ENCODE measurements at places on chromosomes 3 and 15. TPM values are rescaled to one million over a fixed set of nuclear protein-coding genes. Genes with fewer than 3 reads are reported as not detected.

- DNase-seq = no peak
Measured at GRCh38 chr15:68734881-68735280, 85.8 kb downstream of the ANP32A start.

DNA sequence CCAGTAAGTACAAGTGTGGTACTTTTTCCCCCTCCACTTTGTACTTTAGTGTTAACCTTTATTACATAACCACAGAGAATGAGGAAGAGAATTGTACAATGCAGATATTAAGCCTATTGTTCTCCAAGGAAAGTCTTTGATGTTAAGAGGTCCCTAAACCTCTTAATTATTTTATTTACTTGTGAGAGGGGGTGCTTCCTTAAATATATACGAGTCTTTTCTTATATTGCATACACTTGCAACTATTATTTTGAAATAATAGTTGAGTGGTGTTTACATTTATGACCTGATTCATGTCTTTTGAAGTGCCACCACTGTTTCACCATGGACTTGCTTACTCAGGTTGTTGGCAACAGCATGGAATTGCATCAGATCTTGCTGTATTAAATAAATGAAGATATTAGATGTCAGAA, 10.1 kb downstream of the USP3 start:
- DNase-seq = peak; percentile 45

DNA sequence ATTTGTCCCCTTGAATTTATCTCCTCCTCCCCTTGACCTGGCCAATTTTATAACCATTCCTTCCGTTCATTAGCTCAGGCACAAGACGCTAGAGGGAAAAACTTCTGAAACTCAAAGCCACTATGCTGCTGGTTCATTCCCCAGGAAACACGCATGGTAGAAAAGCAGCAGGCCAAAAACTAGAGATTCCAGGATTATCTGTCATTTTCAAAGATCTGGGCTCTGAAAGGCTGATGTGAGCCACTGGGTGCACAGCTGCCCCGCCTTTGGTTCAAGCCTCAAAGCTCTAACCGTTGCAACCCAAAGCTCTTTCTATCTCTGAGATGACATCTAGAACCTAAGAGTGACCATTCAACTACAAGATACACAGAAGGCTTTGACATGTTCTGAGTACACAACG, 6.1 kb downstream of the ANP32A start:
- no peak for DNase-seq

- peak; percentile 56 for DNase-seq
Measured at GRCh38 chr15:72491768-72492167, 17.6 kb downstream of the ARIH1 start.

DNA sequence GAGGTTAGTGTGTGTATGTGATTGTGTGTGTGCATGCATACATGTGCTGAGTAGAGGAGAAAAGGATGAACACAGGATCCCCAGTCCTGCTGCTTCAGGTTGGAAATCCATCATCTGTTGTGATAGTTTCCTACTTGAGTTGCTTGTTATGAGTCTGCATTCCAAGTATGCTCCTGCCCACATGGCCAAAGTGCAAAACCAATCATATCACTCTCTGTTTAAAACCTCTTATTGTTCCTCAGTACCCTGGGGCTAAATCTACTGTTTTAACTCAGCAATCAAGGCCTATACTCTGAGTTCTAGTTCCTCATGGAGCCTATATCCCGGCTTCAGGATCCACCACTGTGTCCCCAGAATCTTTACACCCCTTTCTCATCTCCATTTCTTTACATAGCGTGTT, 139.9 kb upstream of the TLE3 start:
- DNase-seq = no peak

DNA sequence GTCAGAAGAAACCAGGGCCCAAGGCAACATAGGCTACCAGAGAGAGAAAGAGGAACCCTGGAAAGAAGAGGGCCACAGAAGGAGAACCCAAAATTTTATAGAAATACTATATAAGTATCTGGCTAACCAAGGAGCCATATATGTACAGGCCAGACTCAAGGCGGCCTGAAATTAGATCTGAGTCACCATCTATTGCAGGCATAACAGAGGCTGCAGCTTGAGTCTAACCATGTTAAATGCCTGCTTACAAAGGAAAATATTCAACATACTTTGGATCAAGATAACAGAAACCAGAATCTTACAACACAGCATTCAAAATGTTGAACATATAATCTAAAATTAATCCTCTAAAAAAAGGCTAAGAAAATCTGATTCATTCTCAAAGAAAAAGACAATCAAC, 23.1 kb downstream of the IGSF11 start:
- DNase-seq = no peak

GRCh38 chr3:8197384-8197783, 304.2 kb upstream of the LMCD1 start:
- no peak for DNase-seq

GRCh38 chr3:148938936-148939335, 52.4 kb upstream of the GYG1 start:
- no peak for DNase-seq

GRCh38 chr3:32375596-32375930, 16.1 kb upstream of the CMTM7 start:
- DNase-seq = no peak

- DNase-seq = no peak
Measured at GRCh38 chr3:78974181-78974790, 793.5 kb downstream of the ROBO1 start.

DNA sequence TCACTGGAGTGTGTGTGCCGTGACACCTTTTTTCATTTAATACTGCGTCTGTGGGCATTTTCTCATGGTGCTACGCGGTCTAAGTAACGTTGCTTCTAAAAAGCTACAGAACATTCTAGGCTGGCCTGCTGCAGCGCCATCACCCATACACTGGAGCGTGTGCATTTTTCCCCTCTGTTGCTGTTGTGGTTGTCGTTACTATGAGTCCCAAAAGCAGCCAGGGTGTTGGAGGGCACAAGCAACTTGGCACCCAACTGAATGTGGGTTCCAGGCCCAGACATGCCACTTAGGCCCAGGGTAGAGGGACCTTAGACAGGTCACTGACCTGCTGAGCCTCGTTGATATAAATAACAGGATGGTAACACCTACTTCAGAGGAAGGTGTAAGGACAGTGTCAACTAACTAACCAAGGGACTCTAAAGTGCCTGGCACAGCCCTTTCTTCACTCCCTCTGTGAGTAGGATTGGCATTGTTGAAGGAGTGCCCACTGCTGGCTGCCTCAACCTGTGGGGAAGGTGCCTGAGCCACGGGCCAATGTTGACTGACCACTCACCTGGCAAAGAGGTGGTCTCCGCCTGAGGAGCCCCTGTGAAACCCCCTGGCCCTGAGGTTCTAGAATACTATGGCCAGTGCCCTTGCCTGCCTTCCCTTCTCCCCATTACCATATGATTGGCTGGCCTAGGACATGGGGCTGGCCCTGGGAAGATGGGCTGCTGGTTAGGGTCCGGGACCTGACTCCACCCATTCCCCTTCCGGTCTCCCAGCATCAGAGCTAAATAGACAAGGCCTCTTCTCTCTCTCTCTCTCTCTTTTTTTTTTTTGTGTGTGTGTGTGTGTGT, 3.5 kb downstream of the CSK start:
- DNase-seq = no peak

- no peak for DNase-seq
Measured at GRCh38 chr15:35979608-35980007, 433.6 kb upstream of the DPH6 start.

- no peak for DNase-seq
Measured at GRCh38 chr3:10763817-10764258, 52.2 kb upstream of the SLC6A11 start.

GRCh38 chr15:20106026-20106425, 435.6 kb downstream of the GOLGA6L6 start:
- no peak for DNase-seq

- no peak for DNase-seq
Measured at GRCh38 chr3:170441412-170441811, 22.7 kb downstream of the CLDN11 start.

GRCh38 chr3:16430717-16431630, 82.5 kb downstream of the RFTN1 start:
- DNase-seq = no peak

DNA sequence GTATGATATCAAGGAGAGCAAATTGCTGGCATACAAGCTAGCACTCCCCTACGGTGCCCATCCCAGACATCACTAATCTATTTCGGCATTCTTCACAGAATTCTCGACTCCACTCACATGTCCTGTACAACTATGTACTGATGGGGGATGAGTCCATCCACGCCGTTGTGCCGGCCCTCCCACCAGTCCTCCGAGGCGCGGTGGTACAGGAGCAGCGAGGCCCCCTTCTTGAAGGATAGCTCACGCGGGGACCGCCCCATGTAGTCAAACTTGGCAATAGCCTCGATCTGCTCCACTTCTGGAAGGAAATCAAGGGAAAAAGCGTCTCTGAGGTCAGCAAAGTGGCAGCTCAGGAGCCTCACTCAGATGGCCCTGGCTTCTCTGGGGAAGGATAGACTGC, 31.0 kb upstream of the RAD18 start:
- no peak for DNase-seq

- DNase-seq = no peak
Measured at GRCh38 chr3:5205165-5205941, 17.8 kb downstream of the EDEM1 start.

DNA sequence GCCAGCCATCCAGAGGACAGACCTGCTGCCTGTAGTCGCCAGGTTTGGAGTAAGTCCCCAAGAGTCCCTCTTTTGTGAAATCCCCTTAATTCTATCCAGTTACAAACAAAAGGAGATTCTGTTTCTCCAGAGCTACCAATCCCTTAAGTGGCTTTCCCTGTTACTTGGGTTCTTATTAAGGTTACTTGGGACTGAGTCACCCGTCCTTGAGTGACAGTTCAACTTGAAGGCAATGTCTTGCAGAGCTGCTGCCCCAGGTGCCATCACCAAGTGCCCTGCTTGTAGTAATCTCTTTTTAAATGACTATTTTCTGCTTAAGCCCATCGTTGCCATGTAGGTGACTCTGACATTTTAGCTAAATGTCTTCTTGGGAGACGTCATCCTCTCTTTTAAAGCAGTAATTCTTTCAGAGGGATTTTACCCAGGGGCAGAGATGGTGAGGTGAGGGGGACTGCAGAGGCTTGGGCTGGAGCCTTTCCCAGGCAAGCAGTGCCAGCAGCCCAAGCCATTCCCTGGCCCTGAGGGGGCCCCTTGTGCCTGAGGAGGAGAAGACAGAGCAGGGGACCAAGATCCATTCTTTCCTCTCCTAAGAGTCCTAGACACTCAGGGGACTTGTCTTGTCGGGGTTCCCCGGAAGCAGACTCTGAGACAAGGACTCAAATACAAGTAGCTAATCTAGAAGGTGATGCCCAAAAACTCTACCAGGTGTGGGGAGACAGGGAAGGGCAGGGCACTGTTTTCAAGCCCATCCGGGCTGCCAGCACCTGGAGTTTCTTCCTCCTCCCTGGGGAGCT, 253.7 kb downstream of the PLCL2 start:
- no peak for DNase-seq

LTF gene
- polyA plus RNA-seq = 0.10 TPM

AMIGO3 gene
- 0.11 TPM for polyA plus RNA-seq

CADPS gene
- polyA plus RNA-seq = 0.06 TPM

C3orf49 gene
- not detected for polyA plus RNA-seq

DTX3L gene
- 7.0 TPM for polyA plus RNA-seq

MSL2 gene
- polyA plus RNA-seq = 9.1 TPM

GUCA1C gene
- not detected for polyA plus RNA-seq

PTH1R gene
- 0.05 TPM for polyA plus RNA-seq

SENP7 gene
- polyA plus RNA-seq = 16.1 TPM

All from AG04450 (cell line).